ENCODE measurements at places on chromosomes 13 and 19.

GRCh38 chr19:30596268-30596667, 224.1 kb downstream of the ZNF536 start:
- no peak for DNase-seq

DNA sequence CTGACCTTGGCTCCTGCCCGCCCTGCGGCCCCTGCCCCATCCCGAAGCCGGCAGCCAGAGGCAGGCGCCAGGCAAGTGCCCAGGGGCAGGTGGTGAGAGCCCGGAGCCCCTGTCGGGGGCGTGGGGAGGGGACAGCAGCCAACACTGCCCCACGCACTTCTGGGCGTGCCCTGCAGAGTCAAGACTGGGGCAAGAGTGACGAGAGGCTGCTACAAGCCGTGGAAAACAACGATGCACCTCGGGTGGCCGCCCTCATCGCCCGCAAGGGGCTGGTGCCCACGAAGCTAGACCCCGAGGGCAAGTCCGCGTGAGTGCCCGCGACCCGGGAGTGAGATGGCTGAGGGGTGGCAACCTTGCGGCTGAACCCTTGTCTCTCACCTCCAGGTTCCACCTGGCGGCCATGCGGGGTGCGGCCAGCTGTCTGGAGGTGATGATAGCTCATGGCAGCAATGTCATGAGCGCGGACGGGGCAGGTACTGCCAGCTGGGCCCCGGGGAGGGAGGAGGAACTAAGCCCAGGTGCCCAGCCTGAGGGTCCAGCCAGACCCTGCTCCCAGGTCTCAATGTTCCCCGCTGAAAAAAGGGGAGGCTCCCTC, 17.3 kb downstream of the ANKRD24 start:
- no peak for DNase-seq

- no peak for DNase-seq
These were observed 14.7 kb downstream of the GARRE1 start for GRCh38 chr19:34269081-34269480.

- DNase-seq = no peak
These were observed 58.7 kb upstream of the ALOX5AP start for GRCh38 chr13:30676672-30677071.

DNA sequence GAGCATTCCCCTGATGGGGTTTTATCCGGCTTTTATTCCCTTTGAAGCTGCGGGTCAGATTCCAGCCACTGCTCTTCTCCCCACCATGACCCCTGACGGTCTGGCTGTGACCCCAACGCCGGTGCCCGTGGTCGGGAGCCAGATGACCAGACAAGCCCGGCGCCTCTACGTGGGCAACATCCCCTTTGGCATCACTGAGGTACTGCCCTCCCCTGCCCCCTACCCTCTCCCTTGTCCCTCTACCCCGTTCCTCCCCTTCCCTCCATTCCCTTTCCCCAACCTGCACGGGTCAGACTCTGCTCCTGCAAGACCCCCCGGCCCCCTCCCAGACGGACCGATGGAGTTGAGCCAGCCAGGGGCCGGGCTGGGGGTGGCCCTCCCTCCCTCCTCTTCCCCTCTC, 6.2 kb downstream of the U2AF2 start:
- no peak for DNase-seq

- DNase-seq = no peak
These were observed 1.2 kb downstream of the C5AR1 start for GRCh38 chr19:47310819-47311218.

DNA sequence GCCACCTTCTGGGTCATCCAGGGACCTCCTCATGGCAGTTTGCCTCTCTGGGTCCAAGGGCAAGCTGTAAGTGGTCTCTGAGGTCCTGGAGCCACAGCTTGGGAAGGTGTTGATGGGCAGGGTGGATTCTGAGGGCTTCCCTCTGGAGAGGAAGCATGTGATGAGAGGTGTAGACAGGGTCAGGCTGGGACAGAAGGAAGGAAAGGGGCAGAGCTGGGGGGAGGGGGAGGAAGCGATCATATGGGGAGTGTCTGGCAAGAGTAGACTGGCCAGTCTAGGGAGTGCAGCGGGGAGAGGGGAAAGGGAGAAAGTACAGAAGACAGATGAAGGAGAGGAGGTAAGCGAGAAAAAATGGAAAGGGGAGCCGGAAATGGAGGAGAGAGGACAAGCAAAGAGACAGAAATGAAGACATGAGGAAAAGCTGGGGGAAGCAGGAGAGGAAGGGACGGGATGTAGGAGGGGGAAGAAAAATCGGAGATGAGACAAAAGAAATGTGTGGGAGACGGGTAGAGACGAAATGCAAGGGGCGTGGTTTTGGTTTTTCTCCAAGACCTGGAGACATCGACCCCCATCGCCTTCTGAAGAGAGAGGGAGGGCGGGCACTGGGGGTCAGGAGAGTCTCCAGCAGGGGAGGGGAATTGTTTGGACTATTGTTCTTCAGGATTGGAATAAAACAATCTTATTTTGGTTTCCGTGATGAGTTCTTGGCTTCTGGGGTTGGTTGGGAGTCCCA, 26.6 kb downstream of the ZSWIM9 start:
- peak; percentile 46 for DNase-seq

GRCh38 chr13:112203614-112204013, 136.7 kb downstream of the SOX1 start:
- DNase-seq = no peak

GRCh38 chr19:6056282-6056741, 54.0 kb downstream of the RFX2 start:
- peak; percentile 45 for DNase-seq

DNA sequence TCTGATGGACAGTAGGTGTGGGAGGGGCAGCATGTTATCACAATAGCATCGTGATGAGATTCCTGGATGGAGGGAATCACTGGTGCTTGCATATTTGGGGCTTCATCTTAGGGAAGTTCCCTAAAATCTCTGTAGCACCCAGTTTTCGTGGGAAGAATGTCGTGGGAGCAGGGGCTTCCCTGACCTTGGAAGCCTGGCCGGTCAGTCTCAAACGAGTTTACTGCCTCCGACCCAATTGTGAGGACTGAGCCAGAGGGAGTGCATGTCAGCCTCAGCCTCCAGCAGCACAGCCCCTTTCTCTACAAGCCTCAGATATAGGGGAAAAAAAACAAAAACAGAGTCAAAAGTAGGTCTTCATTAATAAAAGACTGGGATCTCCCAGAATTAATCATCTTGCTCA, 32.2 kb downstream of the COL4A2 start:
- DNase-seq = no peak

- DNase-seq = peak; percentile 87
These were observed 492 bp downstream of the TMEM147 start for GRCh38 chr19:35545855-35546381.

GRCh38 chr13:50359041-50359367, 343.8 kb downstream of the KCNRG start:
- no peak for DNase-seq

- no peak for DNase-seq
These were observed 24.9 kb upstream of the GAS6 start for GRCh38 chr13:113888701-113889330.

DNA sequence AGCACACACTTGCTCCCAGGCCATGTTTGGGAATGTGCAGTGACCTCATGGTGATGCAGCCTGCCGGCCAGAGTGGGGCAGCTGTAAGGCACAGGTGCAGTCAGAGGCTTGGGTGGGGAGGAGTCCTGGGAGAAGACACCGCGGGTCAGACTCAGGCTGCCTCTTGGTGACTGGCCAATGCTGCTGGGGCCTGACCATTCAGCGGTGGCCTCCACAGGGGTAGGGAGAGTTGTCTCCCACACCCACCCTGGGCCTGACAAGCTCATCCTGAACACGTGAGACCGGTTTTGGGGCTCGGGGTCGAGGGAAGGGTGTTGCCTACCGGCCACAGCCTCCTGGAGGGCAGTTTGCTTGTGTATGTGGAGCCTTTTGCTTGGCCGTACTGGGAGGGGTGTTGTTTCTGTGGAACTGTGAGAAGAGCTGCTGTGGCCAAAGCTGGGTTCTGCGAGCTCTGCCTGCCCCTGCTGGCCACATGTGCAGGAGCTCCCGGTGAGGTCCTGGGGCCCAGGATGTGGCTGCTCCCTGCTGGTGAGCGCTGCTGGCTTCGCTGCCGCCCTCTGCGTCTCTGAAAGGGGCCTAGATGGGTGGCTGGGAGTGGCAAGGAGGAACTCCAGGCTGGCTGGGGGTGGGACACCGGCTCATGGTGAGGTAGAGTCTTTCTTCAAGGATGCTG, 22.1 kb downstream of the UPF1 start:
- no peak for DNase-seq

GRCh38 chr19:4870025-4870700, 2.7 kb upstream of the PLIN3 start:
- peak; percentile 57 for DNase-seq

DNA sequence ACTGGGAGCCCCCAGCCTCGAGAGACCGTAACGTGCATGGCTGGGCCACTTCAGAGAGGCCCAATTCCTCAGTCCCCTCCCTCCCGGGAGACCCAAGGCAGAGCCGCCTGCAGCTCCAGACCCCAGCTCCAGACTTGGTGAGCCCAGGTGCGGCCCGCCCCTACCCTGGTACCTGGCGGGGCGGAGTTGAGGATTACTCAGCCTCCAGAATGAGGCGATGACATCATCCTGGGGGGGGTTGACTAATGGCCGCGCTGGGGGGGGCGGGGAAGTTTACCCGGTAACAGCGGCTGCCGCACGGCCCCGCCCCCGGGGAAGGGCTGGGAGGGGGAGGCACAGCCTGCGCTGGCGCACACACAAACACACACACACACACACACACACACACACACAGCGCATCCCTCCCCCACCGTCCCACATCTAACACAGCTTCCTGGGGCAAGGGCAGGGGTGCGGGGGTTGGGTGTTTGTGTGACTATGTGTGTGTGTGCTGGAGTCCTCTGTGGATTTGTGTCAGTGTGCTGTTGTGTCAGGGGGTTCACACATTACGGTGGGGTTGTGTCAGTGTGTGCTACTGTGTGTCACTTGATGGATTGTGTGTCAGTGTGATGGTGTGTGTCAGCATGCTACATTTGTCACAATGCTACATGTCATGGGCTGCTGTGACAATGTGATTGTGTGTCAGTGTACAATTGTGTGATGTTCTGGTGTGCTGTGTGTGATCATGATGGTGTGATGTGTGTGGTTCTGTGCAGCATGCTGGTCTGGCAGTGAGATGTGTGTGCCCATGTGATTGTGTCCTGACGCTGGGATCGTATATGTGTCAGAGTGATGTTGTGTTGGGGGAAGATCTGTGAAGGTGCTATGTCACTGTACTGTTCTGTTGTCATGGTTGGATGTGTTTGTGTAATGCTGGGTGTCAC, 10.3 kb upstream of the BBC3 start:
- DNase-seq = peak; percentile 86

- no peak for DNase-seq
These were observed 32.2 kb downstream of the ELL start for GRCh38 chr19:18489627-18490184.

DNA sequence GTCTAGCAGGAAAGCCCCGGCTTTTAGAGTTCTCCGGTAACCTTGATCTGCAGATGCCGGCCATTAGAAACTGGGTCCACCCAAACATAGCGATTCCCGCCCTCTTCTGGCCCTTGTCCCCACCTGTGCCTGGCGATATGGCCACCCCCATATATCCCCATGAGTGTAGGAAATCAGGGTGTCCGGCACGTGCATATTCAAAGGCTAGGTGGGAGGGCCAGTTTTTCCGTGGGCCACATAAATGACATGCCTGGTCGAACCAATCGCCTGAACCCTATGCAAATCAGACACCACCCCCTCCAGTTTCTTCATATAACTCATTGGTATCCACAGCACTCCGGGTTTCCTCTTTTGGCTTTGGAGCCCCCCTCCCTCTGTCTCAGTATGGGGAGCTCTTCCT, 37.4 kb downstream of the ERICH4 start:
- DNase-seq = no peak

- no peak for DNase-seq
These were observed 59.9 kb upstream of the ZNF85 start for GRCh38 chr19:20863176-20863575.

DNA sequence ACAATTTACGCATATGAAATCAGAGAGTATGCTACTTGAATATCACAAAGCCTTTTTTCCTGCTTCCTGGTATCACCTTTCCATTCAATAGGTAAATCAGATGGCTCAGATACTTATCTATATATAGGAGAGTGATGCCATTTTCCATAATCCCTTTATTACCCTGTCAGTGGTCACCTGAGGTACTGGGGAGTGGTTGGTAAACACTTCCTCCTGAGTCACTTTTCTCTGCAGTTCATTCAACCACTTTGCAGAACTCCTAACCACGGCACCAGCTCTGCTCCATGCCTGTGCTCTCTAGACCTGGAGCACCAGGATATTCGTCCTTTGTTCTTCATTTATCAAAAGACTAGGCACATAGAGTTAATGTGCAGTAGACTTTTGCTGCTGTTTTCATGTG, 748.5 kb upstream of the KLHL1 start:
- DNase-seq = no peak

- DNase-seq = peak; percentile 13
These were observed 134.6 kb downstream of the ATP11A start for GRCh38 chr13:112824429-112824828.

DNA sequence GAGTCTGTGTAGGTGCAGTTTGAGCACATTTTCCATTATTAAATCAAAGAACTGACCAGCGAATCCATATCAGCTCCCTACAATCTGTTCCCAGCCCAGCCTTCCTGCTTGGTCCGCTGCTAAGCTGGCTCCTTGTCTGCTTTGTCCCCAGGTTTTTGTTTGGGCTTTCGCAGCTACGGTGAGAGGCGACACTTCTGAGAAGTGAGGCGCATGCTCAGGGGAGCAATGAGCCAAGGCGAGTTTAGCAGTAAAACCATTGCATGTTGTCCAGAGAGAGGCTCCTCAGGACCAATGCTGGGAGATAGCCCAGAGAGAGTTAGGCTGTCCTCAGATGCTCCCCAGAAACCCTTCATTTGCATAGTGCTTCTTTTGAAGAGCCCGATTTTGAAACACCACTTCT, 162.0 kb downstream of the ITGBL1 start:
- no peak for DNase-seq

- peak; percentile 73 for DNase-seq
These were observed 232.0 kb downstream of the B3GLCT start for GRCh38 chr13:31431722-31432137.

GRCh38 chr13:77345150-77345780, 18.4 kb upstream of the MYCBP2 start:
- no peak for DNase-seq

GRCh38 chr19:46616631-46617322, 8.1 kb downstream of the PTGIR start:
- DNase-seq = peak; percentile 79

- DNase-seq = no peak
These were observed 141 bp downstream of the TRPC4 start for GRCh38 chr13:37869506-37869755.

GRCh38 chr13:47426126-47426849, 529.4 kb upstream of the HTR2A start:
- DNase-seq = no peak

- DNase-seq = no peak
These were observed 1.1 kb downstream of the APC2 start for GRCh38 chr19:1450735-1451731.

DNA sequence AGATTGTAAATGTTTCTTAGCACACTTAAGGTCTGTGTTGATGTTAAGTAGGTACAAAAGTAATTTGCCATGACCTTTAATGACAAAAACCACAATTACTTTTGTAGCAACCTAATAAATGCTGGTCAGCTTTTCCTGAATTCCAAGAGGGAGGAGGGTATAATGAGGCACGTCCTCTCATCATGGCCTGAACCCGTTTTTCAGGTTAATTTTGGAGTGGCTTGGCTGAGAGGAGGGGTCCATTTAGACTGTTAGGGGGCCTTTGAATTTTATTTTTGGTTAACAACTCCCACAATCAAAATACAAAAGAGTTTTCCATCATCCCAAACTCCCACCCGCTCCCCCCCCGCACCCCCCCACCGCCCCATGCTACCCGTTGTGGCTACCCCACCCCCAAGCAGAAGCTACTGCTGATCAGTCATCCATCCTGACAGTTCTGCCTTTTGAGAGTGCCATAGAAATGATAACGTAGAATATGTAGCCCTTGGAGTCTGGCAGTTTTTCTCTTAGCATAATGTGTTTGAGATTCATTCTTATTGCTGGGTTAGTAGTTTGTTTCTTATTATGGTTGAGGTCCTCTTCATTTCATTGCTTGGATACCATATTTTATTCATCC, 14.4 kb upstream of the PLEKHF1 start:
- no peak for DNase-seq

Measured in activated CD8-positive, alpha-beta memory T cell treated with anti-CD3 and anti-CD28 coated beads, Interleukin-2, amount 50 U/mL, for 48 hours (primary cell).